GM23248 (cell line): ENCODE measurements at places on chromosomes 4 and X.

GRCh38 chrX:70254063-70254400, 6.0 kb downstream of the P2RY4 start:
- H3K27ac ChIP-seq = no peak overlapping the region
- no peak overlapping the region for H3K4me3 ChIP-seq
- no peak for DNase-seq

DNA sequence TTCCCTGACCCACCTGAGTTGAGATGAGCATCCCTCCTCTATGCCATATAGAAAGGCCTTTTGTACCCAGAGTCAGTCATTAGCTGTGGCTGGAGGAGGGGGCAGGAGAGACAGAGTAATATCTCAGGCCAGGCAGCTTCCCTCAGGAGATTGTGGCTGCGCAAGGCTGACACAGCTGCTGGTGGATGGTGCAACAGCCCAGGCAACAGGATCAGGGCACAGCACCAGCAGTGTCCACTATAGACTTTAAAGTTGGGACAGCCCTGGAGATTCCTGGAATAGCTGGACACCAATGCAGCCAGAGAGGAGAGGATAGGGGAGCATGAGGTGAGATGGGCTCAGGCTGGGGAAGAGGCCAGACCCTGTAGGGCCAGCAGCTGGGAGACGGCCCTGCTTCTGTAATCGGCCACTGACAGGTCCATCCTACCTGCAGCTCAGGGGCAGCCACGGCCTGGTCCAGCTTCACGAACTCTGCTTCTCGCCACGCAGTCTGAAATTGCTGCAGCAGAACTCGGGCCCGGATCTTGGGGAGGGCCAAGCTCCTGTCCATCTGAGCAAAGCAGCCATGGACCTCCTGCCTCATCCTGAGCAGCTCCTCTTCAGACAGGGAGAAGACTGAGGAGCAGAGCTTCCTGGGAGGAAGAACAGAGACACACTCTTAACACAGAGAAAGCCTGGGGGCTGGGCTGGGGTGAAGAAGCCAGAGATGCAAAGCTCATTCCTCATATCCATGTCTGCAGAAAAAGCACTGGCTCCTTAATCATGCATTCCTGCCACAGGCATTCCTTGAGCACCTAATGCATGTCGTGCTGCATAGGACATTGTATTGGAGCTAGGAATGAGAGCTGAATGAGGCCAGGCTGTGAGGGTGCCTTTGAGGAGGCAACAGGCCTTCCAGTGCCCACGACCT, 90.1 kb downstream of the EVC2 start:
- H3K27me3 ChIP-seq = no peaks in the 10 kb centered on the region
- H3K4me1 ChIP-seq = no peaks in the 10 kb centered on the region
- no peak overlapping the region for H3K27ac ChIP-seq
- DNase-seq = no peak

- no peak overlapping the region for H3K27ac ChIP-seq
- H3K4me1 ChIP-seq = no peaks in the 10 kb centered on the region
- H3K36me3 ChIP-seq = no peaks in the 10 kb centered on the region
- no peaks in the 10 kb centered on the region for H3K27me3 ChIP-seq
Observed at GRCh38 chr4:35802644-35803043, 441.7 kb downstream of the ARAP2 start.

- DNase-seq = no peak
- H3K4me3 ChIP-seq = no peak overlapping the region
- H3K27ac ChIP-seq = no peak overlapping the region
Observed at GRCh38 chr4:155950461-155950860, 3.2 kb downstream of the CTSO start.

- no peaks in the 10 kb centered on the region for H3K36me3 ChIP-seq
- H3K4me3 ChIP-seq = no peak overlapping the region
Observed at GRCh38 chrX:105645667-105646357, 176.5 kb upstream of the NRK start.

GRCh38 chr4:169060391-169061091, 50.5 kb upstream of the CBR4 start:
- H3K27me3 ChIP-seq = no peaks in the 10 kb centered on the region
- H3K4me1 ChIP-seq = peaks cover 52% of the 10 kb centered on the region
- H3K27ac ChIP-seq = peak overlapping the region; percentile 68
- peak overlapping the region; percentile 60; the same call in 1 of the 2 replicates for H3K4me3 ChIP-seq
- peak; percentile 60 for DNase-seq

GRCh38 chrX:133090236-133090809, 6.6 kb downstream of the USP26 start:
- H3K4me3 ChIP-seq = no peak overlapping the region
- no peaks in the 10 kb centered on the region for H3K36me3 ChIP-seq
- no peak for DNase-seq
- H3K27me3 ChIP-seq = no peaks in the 10 kb centered on the region
- no peaks in the 10 kb centered on the region for H3K4me1 ChIP-seq
- no peak overlapping the region for H3K27ac ChIP-seq

GRCh38 chr4:156019246-156019645, 65.6 kb upstream of the CTSO start:
- H3K27ac ChIP-seq = no peak overlapping the region
- H3K27me3 ChIP-seq = no peaks in the 10 kb centered on the region
- no peak overlapping the region for H3K4me3 ChIP-seq
- no peak for DNase-seq
- no peaks in the 10 kb centered on the region for H3K4me1 ChIP-seq
- H3K36me3 ChIP-seq = no peaks in the 10 kb centered on the region

DNA sequence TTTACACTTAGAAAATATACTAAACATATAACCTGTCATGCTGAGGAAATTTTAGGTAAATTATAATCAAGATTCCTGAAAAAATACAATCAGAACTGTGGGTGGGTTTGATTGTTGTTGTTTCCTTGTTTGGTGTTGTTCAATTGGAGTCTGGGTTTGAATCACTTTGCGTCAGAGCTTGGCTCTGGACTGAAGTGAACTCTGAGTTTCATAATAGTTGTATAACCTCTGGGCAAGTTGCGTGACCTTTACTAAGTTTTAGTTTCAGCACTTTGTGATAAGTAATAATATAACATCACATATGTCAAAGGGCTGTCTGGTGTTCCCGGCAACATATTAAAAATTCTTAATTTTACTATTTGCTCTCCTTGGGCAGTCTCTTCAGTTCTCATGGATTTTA, 758.1 kb downstream of the RAPGEF2 start:
- no peak overlapping the region for H3K4me3 ChIP-seq
- DNase-seq = no peak
- no peaks in the 10 kb centered on the region for H3K4me1 ChIP-seq
- no peaks in the 10 kb centered on the region for H3K36me3 ChIP-seq
- no peaks in the 10 kb centered on the region for H3K27me3 ChIP-seq
- H3K27ac ChIP-seq = no peak overlapping the region

DNA sequence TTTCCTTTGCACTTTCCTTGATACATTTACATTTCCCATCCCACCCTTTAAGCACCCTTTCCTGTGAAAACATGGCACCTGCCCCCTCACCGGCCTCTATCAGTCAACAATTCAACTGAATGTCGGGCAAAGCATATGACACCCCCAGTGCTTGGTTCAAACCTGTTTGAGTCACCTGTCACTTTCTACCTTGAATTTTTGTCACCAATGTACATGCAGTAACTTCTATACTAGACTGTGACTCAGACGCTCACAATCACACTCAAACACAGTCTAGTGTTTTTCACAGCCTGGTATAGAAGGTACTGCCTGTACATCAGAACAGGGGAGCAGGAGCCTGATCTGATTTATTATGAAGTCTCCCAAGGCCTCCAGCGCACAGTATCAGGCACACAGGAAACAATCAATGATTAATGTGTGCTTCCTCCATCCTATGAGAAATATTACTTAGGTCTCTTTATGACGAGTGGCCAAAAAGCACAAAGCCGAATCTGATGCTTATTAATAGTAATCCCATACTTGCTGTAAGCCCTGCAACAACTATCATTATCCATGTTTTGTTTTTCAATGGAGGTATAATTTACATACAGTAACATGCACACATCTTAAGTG, 49.2 kb upstream of the FAM9C start:
- H3K27me3 ChIP-seq = no peaks in the 10 kb centered on the region
- peaks cover 8% of the 10 kb centered on the region; the same call in 1 of the 2 replicates for H3K4me1 ChIP-seq
- H3K4me3 ChIP-seq = no peak overlapping the region
